ENCODE measurements at places on chromosomes 12 and 14.
A peak's percentile ranks its signal among the peaks of the same experiment; 100 is the strongest.

GRCh38 chr14:22099942-22100763 lies 426.5 kb upstream of the OR4E1 start:
- DNase-seq: peak; percentile 17

- DNase-seq: no peak
Measured at GRCh38 chr12:38465020-38465419, 148.4 kb downstream of the ALG10B start.

GRCh38 chr14:61940666-61941420 lies 178.6 kb downstream of the SNAPC1 start:
- no peak for DNase-seq

DNA sequence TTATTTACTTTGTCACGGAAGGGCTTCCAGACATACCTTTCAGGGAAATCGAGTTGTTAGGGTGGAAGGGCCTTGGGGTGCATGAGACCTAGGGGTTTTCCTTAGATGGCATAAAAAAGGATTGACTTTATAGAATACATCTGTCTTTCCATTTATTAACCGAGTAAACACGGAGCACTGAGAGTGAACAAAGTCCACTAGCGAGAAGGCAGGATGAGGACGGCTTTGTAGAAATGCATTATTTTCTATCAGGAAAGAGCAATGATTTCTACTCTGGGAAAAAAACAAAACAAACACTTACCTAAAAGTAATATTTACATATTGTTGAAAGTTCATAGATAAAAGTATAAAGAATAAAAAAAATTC lies 91.8 kb downstream of the RCOR1 start:
- no peak for DNase-seq

DNA sequence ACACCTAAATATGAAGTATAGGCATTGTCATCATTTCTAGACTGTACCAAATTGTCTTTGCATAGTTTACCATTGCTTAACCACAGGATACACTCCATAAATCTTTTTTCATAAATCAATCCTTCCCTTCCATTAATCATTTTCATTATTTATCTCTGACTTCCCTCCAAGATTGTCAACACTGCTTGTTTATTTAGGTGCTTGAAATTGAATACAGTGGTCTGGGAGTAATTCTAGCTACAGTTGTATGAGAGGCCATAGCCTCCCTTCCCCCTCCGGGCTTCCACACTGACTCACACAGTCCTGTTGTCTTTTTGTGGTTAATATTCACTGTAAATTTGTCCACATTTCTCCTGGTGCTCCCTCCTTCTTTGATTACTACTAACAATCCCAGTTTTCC lies 114.2 kb upstream of the ARID2 start:
- no peak for DNase-seq

- peak; percentile 18 for DNase-seq
Measured at GRCh38 chr12:132490422-132491137, 629 bp downstream of the FBRSL1 start.

GRCh38 chr14:72164420-72165228 lies 232.4 kb downstream of the RGS6 start:
- DNase-seq: no peak

- DNase-seq: no peak
Measured at GRCh38 chr14:105139212-105139825, 29.3 kb downstream of the JAG2 start.

GRCh38 chr14:56813143-56813551 lies 2.9 kb upstream of the OTX2 start:
- no peak for DNase-seq

GRCh38 chr14:53542732-53543131 lies 389.6 kb upstream of the DDHD1 start:
- no peak for DNase-seq

DNA sequence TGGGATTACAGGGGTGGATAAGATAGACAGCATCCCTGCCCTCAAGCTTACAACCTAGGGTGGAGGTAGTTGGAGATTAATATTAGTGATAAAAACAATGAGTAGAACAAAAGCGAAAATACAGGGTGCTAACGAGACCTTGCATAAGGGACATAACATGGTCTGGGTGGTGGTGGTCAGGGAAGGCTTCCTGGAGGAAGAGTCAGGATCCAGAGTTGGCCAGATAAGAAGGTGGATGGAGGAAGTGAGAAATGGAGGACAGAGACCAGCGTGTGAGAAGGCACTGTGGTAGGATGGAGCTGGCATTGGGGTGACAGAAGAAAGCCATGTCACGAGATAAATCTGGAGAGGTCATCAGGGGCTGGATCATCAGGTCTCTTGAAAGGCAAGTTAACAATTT lies 19.2 kb downstream of the NOS1 start:
- no peak for DNase-seq

DNA sequence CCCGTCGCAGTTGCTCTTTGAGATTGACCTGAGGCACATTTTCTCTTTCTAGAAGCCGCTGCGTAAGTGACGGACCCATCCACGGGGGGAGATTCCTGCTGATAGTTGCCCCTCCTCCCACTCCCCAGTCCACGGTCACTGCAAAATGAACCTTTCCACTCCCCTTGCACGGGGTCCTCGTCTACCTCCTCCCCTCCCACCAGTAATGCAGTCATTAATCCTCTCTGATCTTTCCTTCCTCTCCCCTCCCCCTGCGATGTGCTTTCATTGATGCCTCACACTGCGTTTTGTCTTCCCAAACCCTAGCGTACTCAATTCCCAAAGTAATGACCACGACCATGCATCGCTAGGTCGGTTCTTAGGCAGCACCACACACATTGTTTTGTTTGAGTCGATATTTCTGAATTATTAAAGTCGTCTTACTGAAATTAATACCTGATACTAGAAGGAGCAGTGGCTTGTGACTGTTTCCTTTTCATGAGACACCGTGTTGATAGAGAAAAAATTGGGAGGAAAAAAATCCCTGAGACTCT lies 857 bp downstream of the ETNK1 start:
- peak; percentile 77 for DNase-seq

- DNase-seq: no peak
Measured at GRCh38 chr12:102376181-102376747, 104.1 kb downstream of the IGF1 start.

DNA sequence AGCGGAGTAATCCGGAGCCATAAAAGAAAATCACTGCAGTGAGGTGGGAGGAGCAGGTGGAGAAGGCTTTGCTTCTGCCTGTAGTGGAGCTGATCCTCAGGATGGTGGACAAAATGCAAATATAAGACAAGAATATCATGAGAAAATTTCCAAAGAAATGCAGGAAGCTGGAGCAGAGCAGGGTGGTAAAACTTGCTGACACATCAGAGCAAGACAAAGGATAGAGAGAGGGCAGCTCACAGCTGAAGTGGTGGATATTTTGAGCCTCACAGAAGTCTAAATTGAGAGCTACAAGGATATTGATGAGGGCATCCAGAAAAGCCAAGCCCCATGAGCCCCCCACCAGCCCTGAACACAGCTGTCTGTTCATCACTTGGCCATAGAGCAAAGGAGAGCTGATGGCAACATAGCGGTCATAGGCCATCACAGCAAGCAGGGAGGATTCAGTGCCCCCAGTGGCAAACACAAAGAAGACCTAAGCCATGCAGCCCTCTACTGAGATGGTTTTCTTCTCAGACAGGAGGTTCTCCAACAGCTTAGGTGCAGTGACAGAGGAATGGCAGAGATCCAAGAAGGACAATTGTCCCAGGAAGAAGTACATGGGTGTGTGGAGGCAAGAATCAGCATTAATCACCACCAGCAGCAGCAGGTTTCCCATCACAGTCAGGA lies 30.0 kb upstream of the ANP32D start:
- peak; percentile 15 for DNase-seq

DNA sequence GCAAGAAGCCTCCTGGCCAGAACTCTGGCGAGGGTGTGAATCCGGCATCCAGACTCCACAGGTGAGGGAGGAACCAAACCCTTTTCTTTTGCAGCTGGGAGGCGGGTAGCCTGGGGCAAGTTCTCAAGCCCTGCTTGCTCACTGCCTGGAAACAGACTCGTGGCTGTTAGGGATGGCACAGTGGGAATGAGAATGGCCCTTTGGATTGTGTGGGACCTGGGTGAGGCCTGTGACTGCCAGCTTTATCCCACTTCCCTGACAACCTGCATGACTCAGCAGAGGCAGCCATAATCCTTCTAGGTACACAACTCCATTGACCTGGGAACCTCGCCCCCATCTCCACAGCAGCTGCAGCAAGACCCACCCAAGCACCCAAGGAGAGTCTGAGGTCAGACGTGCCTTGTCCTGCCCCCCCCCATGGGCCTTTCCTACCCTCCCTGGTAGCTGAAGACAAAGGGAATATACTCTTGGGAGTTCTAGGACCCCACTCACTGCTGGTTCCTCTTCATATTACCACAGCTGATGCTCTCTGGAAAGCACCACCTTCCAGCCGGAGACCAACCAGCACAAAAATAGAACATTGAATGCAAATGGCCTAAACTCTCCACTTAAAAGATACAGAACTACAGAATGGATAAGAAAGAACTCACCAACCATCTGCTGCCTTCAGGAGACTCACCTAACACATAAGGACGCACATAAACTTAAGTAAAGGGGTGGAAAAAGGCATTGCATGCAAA lies 5.1 kb upstream of the GPR33 start:
- no peak for DNase-seq

DNA sequence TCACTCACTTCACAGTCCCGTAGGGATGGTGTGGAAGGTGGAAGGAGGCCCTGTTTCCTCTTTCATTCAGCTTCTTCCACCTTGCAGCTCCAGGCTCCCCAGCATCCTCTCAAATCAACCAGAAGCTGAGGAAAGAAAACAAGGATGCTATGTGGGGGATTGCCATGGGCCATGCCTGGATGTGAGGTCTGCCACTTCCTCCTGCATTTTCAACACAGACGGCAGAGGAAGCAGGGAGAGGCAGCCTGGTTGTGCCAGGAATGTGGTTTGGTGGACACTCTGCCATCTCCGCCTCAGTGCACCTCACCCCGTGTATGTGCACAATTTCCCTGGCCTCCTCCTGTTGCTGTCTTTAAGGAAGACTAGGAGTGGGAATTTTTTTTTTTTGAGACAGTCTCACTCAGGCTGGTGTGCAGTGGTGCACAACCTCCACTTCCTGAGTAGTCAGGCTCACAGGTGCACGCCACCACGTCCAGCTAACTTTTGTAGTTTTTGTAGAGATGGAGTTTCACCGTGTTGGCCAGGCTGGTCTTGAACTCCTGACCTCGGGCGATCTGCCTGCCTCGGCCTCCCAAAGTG lies 99.2 kb downstream of the SLC15A4 start:
- DNase-seq: no peak

- DNase-seq: no peak
Measured at GRCh38 chr14:95204705-95205104, 47.4 kb upstream of the DICER1 start.

DNA sequence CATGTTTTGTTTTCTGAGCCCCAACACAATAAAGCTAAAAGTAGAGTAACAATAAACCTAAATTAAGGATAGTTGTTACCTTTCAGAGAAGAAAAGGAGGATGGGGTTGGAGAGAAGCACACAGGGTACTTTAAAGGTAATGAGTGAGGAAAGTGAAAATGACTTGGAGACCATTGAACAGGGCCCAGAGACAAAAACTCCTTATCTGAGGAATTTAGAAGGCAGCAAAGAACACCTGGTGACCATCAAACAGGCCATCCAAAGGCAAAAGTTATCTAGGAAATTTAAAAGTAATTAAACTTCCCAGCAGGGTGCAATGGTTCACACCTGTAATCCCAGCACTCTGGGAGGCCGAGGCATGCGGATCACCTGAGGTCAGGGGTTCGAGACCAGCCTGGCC lies 39.0 kb upstream of the CEP83 start:
- no peak for DNase-seq

- DNase-seq: peak; percentile 60
Measured at GRCh38 chr12:131242741-131243496, 289.2 kb downstream of the ADGRD1 start.

DNA sequence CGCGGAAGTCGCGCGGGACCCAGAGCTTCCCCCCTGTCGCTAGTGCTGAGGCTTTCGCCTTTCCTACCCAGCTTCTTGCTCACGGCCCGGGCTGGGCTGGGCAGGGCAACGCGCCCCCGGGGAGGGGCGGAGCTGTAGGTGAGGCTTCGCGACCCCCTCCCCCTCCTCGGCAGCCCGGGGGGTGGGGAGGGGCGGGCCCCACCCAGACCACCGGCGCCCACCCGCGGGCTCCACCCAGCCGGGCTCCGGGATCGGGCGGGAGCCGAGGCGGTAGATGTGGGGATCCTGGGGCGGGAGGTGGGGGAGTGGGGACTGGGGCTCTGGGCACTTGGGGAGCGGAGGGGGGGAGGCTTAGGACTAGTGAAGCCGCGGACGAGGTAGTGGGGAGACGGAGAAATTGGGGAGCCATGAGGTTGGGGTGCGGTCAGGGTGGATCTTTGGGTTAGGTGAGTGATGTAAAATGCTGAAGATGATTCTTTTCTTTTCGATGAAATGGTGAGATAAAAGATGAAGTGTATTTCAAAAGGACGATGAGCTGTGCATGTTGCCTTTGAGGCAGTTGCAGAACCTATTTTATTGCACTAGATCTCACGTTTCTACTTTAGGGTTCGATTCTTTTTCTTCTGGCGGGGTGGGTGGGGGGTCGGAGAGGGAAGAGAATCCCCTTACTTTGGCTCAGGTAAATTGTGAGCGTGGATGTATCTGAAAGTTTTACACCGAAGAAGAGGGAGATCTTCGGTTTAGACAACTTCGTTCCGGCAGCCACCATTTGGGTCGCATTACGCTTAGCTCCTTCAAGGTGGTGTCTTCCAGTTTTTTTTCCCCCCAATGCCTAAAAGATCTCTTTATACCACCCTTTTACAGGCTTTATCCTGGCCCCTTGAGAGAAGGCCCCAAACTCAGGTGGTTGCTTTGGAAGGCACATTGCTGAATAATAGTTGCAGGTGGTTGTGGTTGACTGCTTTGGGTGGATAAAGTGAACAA lies 619 bp downstream of the ERC1 start:
- DNase-seq: peak; percentile 46

All from RKO (cell line).